ENCODE measurements at places on chromosomes 3 and 15.
A peak's percentile ranks its signal among the peaks of the same experiment; 100 is the strongest.

GRCh38 chr3:30681649-30682211 lies 75.3 kb downstream of the TGFBR2 start:
- DNase-seq, result no peak

DNA sequence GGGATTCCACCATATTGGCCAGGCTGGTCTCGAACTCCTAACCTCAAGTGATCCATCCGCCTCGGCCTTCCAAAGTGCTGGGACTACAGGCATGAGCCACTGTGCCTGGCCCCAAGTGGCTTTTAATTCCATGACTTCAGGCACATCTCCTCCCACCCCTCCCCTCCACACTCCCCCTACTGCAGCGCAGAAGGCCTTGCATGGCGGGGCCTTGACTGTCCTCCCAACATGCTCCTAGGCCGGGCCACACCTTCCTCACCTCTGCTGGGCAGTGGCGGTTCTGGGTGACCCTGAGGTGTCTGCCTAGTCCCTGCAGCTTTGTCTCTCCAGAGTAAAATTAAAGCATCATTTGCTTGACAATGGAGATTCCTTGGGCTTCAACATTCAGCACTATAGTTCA lies 6.9 kb downstream of the LYSMD4 start:
- DNase-seq, result no peak

GRCh38 chr3:175356899-175357324 lies 497.8 kb downstream of the NAALADL2 start:
- no peak for DNase-seq

GRCh38 chr15:71259866-71260265 lies 144.6 kb downstream of the THSD4 start:
- DNase-seq, result no peak

- DNase-seq, result no peak
Observed at GRCh38 chr15:87570206-87570605, 686.3 kb downstream of the NTRK3 start.

DNA sequence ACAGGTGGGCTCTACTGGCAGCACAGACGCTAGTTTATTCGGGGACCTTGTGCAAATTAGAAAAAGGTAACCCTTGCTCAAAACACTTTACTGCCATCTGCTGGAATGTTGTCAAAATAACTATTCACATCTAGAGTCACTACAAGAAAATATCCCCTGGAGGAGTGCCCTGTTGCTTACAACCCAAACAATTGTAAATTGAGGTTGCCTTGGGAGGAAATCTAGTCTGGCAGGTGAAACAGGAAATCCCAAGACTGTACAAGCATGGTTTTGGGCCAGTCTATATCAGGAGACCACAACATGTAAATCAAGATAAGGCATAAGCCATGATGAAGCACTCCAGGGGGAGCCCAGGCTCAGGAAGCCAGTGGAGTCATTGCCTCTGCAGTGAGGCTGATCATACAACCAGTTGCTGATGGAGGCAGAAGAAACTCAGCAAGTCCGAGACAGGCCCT lies 136.8 kb upstream of the ACP3 start:
- no peak for DNase-seq

GRCh38 chr3:129592381-129593131 lies 13.9 kb downstream of the PLXND1 start:
- DNase-seq, result no peak

- DNase-seq, result no peak
Observed at GRCh38 chr15:36694574-36694973, 115.1 kb downstream of the CDIN1 start.

GRCh38 chr15:68272721-68273271 lies 4.7 kb upstream of the FEM1B start:
- DNase-seq, result no peak

GRCh38 chr3:16893618-16894200 lies 9.0 kb downstream of the PLCL2 start:
- DNase-seq, result no peak

- no peak for DNase-seq
Observed at GRCh38 chr3:51935886-51936755, 5.6 kb downstream of the RRP9 start.

DNA sequence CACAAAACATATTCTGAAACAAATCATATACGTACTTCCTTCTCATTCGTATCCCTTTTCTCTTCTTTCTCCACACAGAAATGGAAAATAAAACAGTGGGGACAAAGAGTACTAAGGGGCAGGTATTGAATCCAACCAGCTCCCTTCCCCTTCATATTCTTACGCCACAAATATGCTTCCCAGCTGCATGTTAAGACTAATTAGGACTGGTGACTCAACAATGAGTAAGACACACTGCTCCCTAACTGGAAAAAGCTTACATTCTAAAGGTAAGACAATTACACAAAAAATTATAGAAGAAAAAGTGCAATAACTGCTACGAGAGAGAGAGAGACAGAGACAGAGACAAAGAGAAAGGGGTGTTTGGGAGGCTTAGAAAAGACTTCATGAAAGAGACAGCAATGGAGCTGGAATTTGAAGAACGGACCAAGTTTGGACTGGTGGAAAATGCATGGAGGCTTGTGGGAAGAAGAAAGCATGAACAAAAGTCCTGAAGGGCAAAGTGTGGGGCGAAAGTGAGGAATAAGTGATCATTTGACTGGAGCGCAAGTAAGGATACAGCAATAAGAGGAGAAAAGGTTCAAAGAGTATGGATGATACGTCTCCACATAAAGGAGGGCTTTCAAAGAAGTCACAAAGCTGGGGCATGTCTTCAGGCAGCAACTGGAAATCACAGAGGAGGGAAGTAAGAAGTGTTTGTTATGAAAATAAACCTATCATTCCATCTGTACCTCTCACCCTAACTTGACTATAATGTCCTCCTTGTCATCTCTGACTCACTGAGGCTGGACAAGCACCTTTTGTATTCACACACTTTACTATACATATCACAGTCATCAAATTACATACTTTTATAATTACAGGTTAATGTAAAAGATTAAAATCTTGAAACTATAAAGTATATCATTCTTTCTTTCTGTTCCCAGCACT lies 49.2 kb downstream of the RYK start:
- DNase-seq, result no peak

GRCh38 chr3:13479332-13479581 lies 849 bp upstream of the HDAC11 start:
- DNase-seq, result peak; percentile 10

- DNase-seq, result no peak
Observed at GRCh38 chr15:101243420-101243819, 8.4 kb downstream of the CHSY1 start.

DNA sequence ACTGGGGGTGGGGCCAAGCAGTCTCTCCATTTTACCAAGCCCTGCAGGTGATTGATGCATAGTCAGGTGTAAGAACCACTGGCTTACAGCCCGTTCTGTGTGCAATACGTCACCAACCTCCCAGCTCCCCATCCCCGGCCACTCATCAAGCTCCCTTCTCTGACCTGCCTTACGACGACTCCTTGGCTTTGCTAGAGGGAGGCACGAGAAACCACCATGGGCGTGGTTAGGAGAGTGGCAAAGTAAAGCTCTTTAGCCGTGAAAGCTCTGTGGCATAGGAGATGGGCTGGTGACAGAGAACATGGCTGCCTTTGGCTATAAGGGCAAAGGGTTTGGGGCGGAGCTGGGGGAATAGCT lies 109.1 kb downstream of the BDH1 start:
- no peak for DNase-seq

- DNase-seq, result no peak
Observed at GRCh38 chr15:79373113-79373512, 59.0 kb upstream of the MINAR1 start.

- no peak for DNase-seq
Observed at GRCh38 chr15:94075349-94075748, 156.0 kb upstream of the MCTP2 start.

GRCh38 chr3:12420393-12420792 lies 63.9 kb upstream of the TSEN2 start:
- DNase-seq, result no peak

DNA sequence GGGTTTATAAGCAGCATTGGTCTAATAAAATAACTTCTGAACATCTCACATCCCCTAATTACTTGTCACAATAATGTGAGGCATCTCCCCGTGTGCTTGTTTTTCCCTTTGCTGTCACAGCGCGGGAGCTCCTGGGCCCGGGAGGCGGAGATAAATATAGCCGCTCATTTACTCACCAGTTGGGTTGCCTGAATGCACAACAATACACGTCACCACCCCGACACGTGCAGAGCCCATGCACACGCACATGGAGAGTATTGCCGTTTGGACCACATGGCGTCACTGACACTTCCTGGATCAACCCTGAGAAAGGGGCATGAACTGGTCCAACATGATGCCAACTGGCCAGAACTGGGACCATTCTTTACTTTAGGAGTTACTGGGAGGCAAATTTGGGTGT lies 76.2 kb downstream of the MRPL46 start:
- no peak for DNase-seq

- no peak for DNase-seq
Observed at GRCh38 chr3:9553021-9553947, at the start of gene LHFPL4. LHFPL4 (minus strand) TSS chr3:9553822; CDS start chr3:9552679, 1,143 bp downstream.

- no peak for DNase-seq
Observed at GRCh38 chr3:18239674-18240073, 185.5 kb downstream of the SATB1 start.

DNA sequence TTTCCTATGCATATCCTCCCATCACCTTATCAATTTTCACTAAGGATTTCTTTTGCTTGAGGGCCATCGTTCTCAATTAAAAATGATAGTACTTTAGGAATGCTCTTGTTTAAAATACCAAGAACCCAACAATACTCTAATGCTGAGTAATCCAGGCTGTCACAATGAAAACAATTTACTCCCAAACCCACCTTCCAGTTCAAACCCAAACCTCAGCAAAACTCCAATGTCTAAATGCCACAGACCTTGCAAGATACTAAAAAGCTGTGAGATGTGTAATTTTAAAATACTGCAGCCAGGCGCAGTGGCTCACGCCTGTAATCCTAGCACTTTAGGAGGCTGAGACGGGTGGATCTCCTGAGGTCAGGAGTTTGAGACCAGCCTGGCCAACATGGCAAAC lies 889.8 kb downstream of the ROBO1 start:
- no peak for DNase-seq

DNA sequence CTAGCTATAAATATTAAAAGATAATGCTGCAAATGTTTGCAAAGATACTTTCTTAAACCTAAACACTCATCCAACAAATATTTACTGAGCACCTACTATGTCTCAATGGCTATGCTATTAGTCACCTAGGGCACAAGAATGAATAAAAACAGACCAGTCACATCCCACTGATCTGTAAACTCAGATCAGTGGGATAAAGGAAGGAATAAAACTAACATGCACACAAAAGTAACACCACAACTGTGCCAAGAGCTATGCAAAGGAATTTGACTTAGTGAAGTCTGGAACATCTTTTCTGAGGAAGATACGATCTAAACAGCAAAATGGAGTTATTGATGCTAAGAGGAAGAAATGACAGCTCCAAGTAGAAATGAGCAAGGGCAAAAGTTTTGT lies 56.6 kb downstream of the CBLB start:
- DNase-seq, result no peak

GRCh38 chr15:42612367-42612912 lies 37.0 kb downstream of the STARD9 start:
- no peak for DNase-seq

DNA sequence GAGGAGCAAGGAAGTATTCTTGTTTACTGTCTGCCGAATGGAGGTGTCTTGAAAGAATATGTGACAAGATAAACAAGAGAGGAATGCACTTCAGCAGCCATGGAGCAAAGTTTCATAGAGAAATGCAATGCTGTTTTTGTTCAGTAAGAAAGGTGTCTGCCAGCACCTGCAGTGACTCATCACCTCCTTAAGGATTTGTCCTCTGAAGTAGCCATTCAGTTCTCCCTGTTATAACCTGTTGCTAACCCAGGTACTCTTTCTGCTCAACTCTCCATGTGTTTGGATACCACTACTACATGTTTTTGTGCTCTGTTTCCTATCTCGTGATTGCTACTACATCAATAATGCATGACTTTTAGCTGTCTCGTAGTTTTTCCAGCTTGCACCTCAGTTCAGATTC lies 328.9 kb downstream of the CHL1 start:
- no peak for DNase-seq

- no peak for DNase-seq
Observed at GRCh38 chr3:66405701-66406091, 95.1 kb downstream of the LRIG1 start.

DNA sequence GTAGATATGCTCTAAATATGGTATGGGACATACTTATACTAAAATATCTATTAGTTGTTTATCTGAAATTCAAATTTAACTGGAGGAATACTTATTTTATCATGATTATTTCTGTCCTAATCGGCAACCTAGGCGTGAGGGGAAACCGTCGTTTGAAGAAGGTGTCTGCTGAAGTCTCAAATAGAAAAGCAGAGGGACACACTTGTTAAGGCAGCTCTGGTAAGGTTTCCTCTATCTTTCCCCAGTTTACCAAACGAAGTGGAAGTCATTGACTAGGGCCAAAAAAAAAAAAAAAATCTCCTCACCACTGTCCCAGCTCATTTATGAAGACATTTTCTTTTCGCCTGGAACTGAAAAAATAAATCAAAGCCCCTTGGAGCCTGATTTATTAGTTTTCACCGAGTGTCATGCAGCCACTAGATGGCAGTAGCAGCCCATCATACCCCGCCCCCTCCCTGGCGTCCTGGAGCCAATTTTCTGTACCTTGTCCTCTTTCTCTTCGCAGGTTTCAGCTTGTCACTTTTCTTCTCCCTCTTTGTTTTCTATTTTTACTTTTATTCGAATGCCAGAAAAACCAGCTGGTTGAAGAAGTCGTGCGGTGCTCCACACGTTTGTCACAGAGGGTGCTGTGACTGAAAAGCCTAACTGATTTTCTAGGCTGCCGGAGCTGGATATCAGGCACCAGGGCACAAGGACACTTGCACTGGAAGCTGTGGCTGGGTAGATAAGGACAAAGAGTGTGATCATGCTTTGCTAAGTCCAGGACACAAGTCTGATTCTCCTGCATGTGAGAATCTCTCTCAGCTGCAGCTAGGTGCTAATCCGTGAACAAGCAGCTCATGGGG lies 238.7 kb downstream of the ZPLD1 start:
- no peak for DNase-seq

DNA sequence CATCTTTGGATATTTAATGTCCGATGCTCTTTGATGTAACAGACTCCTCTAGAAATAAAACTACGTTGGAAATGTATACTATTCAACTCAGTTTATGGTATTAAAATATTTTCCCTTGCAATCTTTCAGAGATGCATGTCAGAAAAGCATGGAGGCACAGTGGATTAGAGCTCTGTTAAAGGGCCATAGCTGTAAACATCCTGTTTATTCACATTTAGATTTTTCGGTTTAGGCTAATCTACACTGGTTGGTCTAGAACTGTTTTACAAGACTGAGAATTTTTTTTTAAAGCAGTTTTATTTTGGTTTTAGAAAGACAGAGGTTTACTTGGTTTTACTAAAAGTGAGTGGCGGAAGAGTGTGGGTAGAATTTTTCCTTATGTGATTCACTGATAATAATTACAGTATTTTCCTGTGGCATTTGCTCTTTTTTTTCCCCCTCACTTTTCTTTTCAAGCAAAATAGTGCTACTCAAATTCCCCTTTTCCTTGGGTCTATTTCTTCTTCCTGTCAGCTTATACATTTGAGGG lies 132.1 kb downstream of the IL1RAP start:
- no peak for DNase-seq
